ENCODE measurements at places on chromosomes 13 and 19.

- DNase-seq = no peak
Measured at GRCh38 chr13:91400063-91400399, 1.6 kb downstream of the GPC5 start.

DNA sequence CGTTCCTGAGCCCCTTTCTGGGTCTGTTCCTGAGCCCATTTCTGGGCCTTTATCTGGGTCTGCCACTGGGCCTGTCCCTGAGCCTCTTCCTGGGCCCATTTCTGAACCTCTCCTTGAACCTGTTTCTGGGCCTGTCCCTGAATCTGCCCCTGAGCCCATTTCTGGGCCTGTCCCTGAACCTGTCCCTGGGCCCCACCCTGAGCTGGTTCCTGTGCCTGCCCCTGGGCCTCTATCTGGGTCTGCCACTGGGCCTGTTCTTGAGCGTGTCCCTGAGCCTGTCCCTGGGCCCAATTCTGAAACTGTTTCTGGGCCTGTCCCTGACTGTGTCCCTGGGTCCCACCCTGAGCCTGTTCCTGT lies 40.4 kb upstream of the GRTP1 start:
- no peak for DNase-seq

GRCh38 chr13:41995336-41995735 lies 34.4 kb upstream of the VWA8 start:
- no peak for DNase-seq

DNA sequence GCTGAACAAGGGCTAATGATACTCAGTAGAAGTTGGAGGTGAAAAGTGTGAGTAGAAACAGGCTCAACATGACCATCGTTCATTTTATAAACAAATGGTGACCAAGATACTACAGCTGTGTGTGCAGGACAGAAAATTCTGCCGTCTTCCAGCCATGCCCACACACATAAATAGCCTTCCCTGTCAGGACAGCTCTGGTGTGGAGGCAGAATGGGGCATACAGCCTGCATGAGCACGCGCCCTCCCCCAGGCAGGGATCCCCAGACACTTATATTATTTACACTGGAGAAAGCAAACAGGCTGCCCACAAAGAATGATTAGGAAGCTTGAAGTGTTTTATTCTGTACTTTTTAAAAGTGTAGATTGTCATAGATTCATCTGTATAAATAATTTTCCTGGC lies 20.4 kb downstream of the GJA3 start:
- DNase-seq = no peak

- DNase-seq = no peak
Measured at GRCh38 chr19:52695996-52696395, 38.8 kb downstream of the ZNF611 start.

DNA sequence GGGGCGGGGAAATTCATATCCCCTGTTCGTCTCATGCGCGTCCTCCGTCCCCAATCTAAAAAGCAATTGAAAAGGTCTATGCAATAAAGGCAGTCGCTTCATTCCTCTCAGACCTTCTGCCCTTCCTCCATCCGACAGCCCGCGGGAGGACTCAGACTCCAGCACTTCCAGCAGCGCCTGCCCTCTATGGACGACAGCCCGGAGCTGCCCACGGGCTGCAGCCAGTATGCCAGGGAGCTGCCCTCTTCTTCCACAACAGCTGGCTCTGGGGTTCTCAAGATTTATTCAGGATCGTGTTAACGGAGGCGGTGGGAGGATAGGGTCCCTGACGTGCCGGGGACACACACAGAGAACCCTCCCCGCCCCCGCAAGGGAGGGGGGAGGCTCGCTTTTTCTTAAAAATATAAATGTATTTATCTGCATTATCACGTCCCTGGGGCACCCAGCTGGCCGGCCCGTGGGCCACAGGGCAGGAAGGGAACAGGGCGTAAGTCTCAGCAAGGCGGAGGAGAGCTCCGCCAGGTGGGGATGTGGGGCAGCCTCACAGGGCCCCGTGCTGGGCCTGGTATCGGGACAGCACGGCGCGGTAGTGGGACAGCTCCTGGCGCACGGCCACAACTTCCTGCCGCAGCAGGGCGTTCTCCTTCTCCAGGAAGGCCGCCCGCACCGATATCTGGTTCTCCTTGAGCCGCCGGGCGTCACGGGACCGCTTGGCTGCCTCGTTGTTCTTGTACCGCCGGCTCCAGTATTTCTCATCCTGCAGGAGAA lies 6.7 kb downstream of the DBP start:
- no peak for DNase-seq

- no peak for DNase-seq
Measured at GRCh38 chr13:62035981-62036380, 620.3 kb upstream of the PCDH20 start.

DNA sequence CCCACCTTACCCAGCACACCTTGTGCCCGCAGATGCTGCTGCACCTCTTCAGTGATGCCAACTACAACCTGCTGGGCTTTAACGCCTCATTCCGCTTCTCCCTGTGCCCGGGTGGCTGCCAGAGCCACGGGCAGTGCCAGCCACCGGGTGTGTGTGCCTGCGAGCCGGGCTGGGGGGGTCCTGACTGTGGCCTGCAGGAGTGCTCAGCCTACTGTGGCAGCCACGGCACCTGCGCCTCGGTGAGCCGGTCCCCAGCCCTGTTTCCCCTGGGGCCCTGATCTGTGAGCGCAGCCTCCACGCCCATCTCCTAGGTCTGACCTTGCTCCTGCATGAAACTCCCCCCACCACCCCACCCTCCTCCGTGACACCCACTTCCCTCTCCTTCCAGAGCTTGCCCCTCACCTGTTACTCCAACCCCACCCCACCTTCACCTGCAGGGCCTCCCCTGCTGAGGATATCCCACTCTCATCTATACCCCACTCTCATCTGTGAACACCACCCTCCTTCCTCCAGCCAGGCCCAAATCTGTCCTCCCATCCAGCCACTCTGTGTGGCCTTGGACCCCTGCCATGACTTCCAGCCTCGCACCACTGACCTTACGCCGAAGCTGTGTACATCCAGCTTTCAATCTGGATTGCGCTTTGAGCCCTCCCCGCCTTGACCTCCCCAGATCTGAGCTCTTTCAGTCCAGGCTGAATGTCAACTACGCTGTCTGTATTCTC lies 8.7 kb downstream of the MEGF8 start:
- DNase-seq = no peak

DNA sequence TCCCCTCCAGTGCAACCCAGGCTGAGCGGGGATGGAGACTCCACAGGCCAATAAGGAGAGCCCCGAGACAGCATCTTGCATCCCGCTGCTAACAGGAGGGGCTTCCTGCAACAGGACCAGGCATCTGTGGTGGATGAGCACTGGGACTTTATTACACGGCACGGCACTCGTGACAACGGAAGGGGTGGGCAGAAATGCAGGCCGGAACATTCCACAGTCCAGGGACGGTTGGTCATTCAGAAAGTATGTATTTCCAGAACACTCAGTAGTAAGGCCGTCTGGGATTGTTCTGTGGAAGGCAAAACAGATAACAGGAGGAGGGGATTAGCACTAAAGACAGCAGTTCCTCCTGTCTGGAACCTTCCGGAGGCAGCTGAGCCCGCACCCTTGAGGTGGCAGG lies 3.3 kb upstream of the TM6SF2 start:
- no peak for DNase-seq

DNA sequence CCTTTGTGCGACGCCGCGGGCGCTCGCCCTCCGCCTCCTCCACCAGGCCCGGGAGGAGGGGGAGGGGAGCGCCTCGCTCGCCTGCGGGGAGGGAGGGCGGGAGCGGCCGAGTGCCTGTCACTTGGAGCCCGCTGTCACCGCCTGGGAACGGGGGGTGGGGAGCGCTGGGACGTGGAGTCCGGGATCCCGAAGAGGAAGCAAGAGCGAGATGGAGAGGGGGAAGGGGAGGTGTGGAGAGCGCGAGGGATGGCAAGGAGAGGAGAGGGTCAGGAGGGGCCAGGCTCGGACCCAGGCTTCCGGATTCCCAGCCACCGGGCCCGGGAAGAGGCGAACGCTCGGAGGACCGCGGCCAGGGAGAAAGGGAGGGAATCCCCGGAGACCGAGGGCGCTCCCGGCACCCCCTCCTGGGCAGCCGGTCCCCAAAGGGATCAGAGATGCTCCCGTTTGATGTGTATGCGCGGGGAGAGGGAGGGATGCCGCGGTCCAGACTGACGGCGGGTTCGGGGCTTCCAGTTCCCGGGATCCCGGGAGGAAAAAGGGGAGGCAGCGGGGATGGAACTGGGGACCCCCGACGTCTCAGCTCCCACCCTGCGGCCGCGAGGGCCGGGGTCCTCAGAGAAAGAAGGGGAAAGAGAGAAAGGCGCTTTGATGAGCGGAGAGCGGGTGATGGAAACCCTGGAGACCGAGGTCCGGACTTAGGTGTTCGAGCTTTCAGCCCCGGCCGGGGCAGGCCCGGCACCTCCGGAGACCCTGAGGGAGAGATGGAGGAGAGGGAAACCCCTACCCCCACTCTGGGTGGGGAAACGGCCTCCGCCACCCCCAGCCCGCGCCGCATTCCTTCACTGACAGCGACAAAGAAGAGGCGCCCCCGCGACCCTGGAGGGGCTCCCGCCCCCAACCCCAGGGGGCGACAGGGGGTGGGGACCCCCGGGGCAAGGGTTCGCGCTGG lies 4.7 kb upstream of the DPF1 start:
- DNase-seq = no peak

DNA sequence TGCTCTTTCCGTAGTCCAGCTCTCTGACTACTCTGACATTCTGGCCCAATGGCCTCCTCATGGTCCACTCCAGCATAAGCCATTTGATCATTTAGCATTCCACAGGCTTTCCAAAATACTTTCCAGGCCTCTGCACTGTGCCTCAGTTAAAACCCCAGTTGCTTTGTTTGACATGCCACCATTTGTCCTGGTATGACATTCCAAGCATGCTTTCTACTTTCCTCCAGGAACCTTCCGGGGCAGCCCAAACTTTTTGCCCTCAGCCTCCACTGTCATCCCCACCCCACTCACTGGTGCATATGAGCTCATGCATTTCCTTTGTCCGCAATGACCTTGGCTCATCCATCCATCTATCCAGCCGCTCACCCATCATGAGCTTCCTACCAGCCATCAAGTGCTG lies 41.8 kb upstream of the WASF3 start:
- no peak for DNase-seq

- no peak for DNase-seq
Measured at GRCh38 chr13:80475718-80476117, 134.8 kb upstream of the SPRY2 start.

- DNase-seq = no peak
Measured at GRCh38 chr13:33129094-33129832, 113.0 kb downstream of the KL start.

DNA sequence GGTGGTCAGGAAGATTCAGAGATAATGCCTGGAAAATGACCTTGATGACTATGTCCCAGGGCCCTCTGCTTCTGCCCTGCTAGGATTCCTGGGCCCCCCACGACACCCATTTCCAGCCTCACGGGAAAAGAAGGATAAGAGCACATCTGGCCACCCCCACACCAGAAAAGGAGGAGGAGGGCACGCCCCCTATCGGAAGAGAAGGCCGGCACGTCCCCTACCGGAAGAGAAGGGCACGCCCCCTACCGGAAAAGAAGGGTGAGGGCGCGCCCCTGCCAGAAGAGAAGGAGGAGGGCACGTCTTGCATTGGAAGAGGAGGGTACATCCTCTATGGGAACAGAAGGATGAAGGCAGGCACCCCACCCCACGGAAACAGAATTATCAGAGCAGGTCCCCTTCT lies 84.3 kb downstream of the IER2 start:
- no peak for DNase-seq

DNA sequence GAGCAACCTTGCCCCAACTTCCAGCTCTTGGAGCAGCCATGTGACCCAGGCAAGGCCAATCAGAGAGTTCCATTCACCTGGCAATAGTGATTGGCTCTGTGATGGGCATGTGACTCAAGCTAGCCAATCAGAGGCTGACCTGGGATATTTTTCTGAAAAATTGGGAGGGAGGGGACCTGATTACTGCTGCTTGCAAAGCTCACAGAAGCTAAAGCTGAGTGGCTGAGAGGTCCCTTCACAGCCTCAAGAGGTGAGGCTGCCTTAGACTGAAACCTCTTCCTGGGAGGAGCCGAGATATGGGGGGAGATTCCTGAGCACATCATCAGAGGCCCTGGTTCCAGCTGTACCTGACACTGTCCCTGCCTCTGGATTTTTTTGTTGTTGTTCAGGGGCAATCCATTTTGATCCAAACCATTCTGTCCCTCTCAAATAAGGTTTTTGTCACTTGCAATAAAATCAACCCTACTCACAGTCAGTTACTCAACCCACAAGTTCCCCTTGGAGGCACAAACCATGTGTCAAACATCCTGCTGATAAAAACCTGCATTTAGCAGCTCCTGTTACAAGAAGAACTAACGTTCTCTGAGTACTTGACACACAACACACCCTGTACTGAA lies 4.8 kb downstream of the CIB3 start:
- no peak for DNase-seq

DNA sequence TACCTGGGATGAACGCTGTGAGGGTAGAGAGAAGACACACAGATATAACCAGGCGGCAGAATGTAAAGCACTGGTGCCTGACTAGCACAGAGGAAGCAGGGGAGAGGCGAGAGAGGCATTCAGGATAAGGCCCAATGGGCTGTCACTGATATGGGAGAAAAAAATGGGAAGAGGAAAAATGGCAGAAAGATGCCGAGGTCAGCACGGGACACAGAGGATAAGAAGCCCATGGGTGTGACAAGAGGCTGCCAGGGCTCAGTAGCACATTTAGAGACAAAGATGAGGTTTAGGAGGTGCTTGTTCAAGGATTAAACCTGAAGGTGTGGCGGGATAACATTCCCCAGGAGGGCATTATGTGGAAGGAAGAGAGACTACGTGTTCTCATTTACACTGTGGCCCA lies 5.6 kb downstream of the SMG9 start:
- DNase-seq = no peak

DNA sequence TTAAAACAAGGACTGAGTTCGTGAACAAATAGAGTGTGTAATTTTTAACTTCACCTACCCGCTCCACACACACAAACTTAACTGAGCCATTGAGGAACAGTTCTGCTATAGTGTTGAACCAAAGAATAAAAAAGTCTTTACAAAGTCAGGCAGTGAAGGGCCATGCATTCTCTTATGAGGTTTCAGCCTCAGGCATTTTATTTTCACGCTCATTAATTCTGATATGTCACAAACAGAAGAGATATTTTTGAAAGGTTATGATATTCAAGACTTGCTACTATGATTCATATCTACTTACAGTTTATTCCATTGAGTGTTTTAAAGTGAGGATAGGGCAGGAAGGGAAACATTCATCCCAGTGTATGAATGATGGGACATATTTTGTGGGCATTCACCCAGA lies 282.2 kb downstream of the SLITRK5 start:
- DNase-seq = no peak

All from activated CD8-positive, alpha-beta memory T cell treated with anti-CD3 and anti-CD28 coated beads for 48 hours (primary cell).